ENCODE measurements at places on chromosomes 5 and 9. TPM values are rescaled to one million over a fixed set of nuclear protein-coding genes. Genes with fewer than 3 reads are reported as not detected.
A peak's percentile ranks its signal among the peaks of the same experiment; 100 is the strongest.

DNA sequence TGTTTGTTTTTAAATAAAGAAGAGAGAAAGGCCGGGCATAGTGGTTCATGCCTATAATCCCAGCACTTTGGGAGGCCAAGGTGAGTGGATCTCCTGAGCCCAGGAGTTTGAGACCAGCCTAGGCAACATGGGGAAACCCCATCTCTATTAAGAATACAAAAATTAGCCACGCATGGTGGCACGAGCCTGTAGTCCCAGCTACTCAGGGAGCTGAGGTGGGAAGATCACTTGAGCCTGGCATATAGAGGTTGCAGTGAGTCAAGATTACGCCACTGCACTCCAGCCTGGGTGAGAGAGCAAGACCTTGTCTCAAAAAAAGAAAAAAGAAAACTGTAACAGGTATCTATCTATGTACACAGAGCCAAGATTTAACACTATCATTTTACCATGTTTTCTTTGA lies 34.2 kb upstream of the CDC42SE2 start:
- H3K27me3 ChIP-seq = no peaks in the 10 kb centered on the region
- no peaks in the 10 kb centered on the region for H3K36me3 ChIP-seq
- no peak overlapping the region for H3K4me3 ChIP-seq
- H3K27ac ChIP-seq = no peak overlapping the region
- no peak for DNase-seq
- peaks cover 3% of the 10 kb centered on the region for H3K4me1 ChIP-seq

DNA sequence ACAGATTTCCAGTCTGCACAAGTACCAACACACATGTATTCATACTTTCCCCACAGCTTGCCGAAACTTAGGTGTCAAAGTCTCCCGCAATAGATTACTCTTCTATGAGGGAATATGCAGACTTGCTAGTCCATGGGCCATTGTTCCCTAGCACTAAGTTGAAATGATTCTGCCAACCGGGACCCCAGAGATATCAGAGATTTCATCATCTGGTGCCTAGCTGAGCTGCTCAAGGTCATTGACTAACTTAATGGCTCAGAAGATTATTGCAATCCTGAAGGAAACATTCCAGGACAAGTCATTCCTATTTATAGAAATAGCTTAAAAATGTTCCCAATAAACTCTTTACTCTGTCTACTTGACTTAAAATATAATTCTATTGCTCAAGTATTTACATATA lies 202.6 kb downstream of the PIK3R1 start:
- H3K4me3 ChIP-seq = no peak overlapping the region
- H3K4me1 ChIP-seq = peaks cover 20% of the 10 kb centered on the region
- H3K27ac ChIP-seq = no peak overlapping the region
- H3K27me3 ChIP-seq = no peaks in the 10 kb centered on the region
- DNase-seq = peak; percentile 45

DNA sequence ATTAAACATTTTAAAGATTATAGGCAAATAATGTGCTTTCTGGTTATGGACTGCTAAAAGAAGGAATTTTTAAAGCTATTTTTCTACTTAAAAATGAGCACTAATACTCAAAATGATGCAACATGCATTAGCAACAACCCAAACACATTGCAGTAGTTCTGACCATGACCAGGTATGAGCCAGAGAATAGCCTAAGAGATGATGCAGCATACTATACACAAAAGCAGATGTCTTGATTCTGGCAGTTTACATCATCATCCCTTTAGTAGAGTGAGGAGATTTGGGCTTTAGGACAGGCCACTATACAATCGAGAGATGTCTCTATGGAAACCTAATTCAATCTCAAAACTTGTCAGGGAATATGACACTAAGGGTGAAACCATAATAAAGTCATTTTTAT lies 307.1 kb downstream of the PRR16 start:
- H3K27ac ChIP-seq = no peak overlapping the region
- H3K27me3 ChIP-seq = no peaks in the 10 kb centered on the region
- H3K36me3 ChIP-seq = no peaks in the 10 kb centered on the region
- H3K4me3 ChIP-seq = no peak overlapping the region

DNA sequence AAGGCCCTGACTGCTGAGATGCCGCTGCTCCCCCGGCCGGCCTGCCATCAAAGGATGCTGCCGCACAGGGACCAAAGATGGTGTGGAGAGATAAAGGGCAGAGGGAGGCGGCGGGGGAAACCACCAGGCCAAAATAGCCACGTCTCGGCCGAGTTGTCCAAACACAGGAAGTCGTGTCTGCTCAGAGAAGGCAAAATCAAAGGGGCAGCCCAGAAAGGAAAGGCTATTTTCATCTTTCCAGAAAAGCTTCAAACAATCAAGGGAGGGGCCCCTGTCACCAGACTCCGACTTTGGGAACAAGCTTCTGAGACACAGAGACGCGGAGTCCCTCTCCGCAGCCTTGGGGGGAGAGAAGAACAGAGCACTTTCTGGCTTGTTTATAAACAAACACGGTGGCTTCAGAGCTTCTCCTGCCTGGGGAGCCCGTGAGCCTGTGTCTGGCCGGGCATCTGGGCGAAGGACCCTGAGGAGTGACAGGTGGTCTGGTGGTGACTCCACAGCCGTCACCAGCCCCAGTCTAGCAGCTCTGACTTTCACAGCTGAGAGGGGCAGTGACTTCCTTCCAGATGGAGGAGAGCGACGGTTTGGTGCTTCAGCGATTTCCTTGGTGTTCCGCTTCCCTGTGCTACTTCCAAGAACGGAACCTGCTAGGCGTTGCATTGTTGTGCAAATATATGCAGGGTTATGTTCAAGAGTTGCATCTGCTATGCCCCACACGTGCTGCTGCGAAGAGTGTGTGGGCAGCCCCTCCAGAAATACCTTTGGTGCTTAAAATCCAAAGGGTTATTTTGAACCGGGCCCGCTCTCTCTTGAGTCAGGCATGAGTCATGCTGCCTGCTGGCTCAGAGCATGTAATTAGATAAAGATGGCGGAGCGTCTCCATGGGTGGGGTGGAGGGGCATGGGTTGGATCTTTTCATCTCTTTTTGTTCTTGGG lies 24.0 kb downstream of the ADAMTSL2 start:
- H3K4me3 ChIP-seq = no peak overlapping the region
- H3K27me3 ChIP-seq = peaks cover 3% of the 10 kb centered on the region
- no peaks in the 10 kb centered on the region for H3K36me3 ChIP-seq
- DNase-seq = no peak
- peak overlapping the region; percentile 5 for H3K27ac ChIP-seq

Gene MRPS30
- 46.2 TPM for polyA plus RNA-seq

Gene CA9
- polyA plus RNA-seq = 4.2 TPM

DNA sequence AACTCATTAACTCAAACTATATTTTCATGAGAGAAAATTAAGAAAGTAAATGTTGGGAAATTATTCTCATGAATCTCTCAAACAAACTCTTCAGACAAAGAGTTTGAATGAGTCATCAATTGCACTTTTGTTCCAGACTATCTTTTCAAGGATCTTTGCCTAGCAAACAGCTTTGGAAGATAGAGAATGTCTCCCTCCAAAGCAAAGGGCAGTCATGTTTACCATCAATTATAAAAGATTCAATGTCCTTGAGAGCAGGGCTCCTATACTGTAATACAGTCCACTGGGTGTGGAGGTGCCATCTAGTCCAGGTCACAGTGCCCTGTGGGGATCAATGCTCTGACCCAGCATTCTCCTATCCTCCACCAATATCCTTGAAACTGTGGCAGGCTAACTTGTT lies 1429.3 kb downstream of the EFNA5 start:
- H3K4me1 ChIP-seq = no peaks in the 10 kb centered on the region
- DNase-seq = no peak
- no peak overlapping the region for H3K27ac ChIP-seq
- H3K27me3 ChIP-seq = no peaks in the 10 kb centered on the region

Gene KIF12
- polyA plus RNA-seq = 136 TPM

GRCh38 chr5:178240341-178240741 lies 7.7 kb upstream of the PHYKPL start:
- no peaks in the 10 kb centered on the region for H3K27me3 ChIP-seq
- DNase-seq = no peak
- no peak overlapping the region for H3K4me3 ChIP-seq
- H3K27ac ChIP-seq = no peak overlapping the region
- no peaks in the 10 kb centered on the region for H3K36me3 ChIP-seq

Gene PCDHGA6
- polyA plus RNA-seq = 1.9 TPM

DNA sequence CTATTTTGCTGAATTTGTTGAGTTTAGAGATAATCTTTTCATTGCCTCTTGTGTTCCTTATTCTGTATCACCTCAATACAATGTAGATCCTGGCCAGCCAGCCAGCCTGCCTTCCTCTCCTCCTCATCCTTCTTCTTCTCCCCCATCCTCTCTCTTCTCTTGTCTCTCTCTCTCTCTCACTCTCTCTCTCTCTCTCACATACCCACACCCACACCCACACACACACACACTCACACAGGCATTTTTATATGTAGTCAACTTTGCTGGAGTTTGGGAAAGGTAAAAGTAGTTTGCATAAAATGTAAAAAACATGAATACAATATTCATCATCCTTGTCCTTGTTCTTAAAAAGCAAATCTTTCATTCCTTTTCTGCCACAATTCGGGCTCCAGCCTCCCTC lies 60.5 kb downstream of the ZFAND5 start:
- peaks cover 21% of the 10 kb centered on the region for H3K4me1 ChIP-seq
- no peaks in the 10 kb centered on the region for H3K27me3 ChIP-seq
- no peak for DNase-seq
- H3K27ac ChIP-seq = peak overlapping the region; percentile 96
- H3K36me3 ChIP-seq = no peaks in the 10 kb centered on the region
- H3K4me3 ChIP-seq = no peak overlapping the region

Gene PDE6A
- 1.0 TPM for polyA plus RNA-seq

DNA sequence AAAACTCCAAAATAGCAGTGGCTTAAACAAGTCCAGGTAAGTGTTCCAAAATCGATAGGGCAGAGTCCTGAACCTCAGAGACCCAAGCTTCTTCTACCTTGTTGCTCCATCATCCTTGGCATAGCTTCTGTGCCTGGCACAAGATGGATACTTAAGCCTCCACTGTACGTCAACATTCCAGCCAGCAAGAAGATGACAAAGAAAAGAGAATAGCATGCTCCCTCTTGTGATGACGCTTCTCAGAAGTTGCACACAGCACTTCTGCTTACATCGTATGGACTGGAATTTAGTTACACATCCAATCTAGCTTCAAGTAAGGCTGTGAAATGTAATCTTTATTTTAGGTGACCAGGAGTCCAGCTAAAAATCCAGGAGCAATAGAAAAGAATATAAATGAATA lies 227.4 kb downstream of the ESM1 start:
- H3K4me3 ChIP-seq = no peak overlapping the region
- no peaks in the 10 kb centered on the region for H3K4me1 ChIP-seq
- H3K27me3 ChIP-seq = no peaks in the 10 kb centered on the region
- no peak for DNase-seq
- no peak overlapping the region for H3K27ac ChIP-seq

Gene PCDHA13
- polyA plus RNA-seq = 0.72 TPM

GRCh38 chr9:90428517-90428916 lies 214.1 kb downstream of the DIRAS2 start:
- no peak for DNase-seq
- no peak overlapping the region for H3K4me3 ChIP-seq
- peaks cover 7% of the 10 kb centered on the region for H3K4me1 ChIP-seq
- no peaks in the 10 kb centered on the region for H3K27me3 ChIP-seq
- no peak overlapping the region for H3K27ac ChIP-seq

Gene PCDHA4
- polyA plus RNA-seq = 1.3 TPM

Gene CCL27
- 0.18 TPM for polyA plus RNA-seq

- H3K4me3 ChIP-seq = peak overlapping the region; percentile 67
- no peaks in the 10 kb centered on the region for H3K27me3 ChIP-seq
- peak overlapping the region; percentile 70 for H3K27ac ChIP-seq
- no peak for DNase-seq
Measured at GRCh38 chr5:80655231-80655774, 520 bp upstream of the DHFR start.
